GM23338 (cell line): ENCODE measurements at places on chromosomes 2 and 18. TPM values are rescaled to one million over a fixed set of nuclear protein-coding genes. Genes with fewer than 3 reads are reported as not detected.

Gene GPR39
- total RNA-seq = 1.0 and 1.9 TPM in 2 replicates

DNA sequence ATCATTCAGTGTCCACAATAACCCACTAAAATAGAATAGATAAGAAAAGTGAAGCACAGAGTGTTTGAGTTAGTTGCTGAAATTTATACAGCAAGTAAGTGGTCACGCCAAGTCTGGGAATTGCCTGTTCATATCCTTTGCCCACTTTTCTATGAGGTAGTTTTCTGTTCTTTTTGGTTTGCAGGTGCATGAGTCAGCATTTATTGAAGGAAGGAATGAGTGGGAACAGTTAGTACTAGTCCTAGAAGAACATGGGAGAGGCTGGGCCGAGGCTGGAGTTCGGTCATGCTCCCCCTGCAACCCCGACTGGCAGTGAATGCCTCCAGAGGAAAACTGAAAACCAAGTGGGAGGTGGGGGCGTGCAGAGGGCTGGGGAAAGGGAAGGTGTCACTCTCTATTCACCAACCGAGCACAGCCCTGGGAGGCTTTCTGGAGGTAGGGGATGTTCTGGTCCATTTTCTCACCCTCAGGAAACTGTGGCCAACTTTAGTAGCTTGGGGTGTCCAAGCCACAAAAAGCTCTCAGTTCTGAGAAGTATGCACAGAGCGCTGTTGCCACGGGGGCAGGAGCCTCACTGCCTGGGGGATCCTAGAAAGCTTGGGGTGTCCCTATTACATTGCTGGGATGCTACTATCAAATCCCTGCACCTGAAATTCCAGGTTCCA is 41.4 kb downstream of the FOSL2 start:
- no peak for DNase-seq

Gene ACAA2
- total RNA-seq = 123 and 126 TPM in 2 replicates

GRCh38 chr2:144894612-144895599 is 375.0 kb upstream of the ZEB2 start:
- peak; percentile 78 for DNase-seq

GRCh38 chr2:8219631-8220355 is 462.1 kb upstream of the ID2 start:
- DNase-seq = no peak

DNA sequence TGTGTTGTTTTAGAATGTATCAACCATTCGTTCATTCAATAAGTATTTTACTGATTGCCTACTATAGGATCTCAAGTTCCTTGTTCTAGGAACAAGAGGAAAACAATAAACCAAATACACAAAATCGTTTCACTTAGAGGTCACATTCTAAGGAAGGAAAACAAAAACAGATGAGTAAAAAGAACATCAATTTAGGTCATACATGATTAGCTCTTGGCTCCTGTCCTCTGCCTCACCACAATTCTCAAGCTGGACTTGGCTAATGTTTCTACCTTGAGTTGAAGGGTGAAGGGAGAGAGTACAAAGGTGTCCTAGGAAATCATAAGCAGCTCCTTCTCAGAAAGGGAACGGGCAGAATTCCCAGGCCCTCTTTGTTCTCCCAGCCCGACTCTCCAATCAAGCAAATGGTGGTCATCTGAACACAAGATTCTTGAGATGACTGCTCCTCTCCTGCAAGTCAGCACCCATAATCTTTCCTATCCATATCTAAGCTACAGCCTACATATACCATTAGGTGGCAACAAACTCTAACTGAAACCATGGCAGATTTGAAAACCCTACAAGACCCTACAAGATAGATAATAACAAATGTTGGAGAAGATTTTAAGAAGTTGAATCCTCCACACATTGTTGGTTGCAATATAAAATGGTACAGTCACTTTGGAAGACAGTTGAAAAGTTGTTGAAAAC is 76.0 kb downstream of the CBLN2 start:
- no peak for DNase-seq

DNA sequence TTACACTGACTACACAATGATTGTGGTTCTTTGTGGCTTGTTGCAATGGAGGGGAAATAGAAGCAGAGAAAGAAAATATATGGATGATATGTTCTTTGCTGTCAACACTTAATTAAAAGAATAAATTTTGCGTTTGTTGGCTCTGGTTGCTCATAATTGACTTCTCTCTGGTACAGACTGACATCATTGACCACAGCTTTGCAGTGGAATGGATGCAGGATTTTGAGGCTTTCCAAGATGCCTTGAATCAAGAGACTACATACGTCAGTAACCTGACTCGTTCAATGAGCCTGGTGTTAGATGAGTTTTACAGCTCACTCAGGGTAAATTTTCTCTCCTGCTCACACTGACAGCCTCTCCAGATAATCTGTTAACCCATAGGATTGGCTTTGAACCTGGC is 9.9 kb downstream of the GPN1 start:
- no peak for DNase-seq

DNA sequence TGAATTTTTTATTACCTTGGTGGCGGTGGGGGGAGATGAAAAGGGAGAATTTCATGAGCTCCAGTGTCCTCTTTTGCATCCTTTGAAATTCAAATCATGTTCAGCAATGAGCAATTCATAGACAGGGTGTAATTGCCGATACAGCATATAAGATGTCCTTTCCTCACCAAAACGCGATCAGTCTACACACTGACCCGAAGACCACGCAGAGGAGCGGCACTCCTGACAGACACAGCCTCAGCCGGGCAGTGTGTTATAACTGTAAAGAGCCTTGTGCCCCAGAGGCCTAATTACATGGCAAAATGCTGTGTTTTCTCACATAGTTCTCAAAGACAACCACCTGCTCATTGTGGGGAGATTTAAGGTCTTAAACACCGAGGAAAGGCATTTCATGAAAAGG is 38.4 kb upstream of the APCDD1 start:
- no peak for DNase-seq

Gene C2orf15
- 6.4 and 8.4 TPM in 2 replicates for total RNA-seq

DNA sequence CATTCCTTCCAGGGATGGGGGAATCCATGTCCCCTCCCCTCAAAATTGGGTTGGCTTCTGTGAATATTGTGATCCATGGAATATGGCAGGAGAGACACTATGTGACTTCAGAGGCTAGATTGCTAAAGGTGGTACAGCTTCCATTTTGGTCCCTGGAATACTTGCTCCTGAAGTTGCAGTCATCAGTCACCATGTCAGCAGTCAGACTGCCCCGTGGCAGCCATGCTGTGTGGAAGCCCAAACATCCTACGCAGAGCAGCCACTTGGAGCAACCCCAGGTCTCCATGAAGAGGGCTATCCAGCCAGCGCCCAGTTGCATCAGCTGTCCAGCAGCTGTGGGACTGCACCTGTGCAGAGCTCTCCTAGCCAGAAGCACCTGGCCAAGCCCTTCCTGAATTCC is 15.8 kb upstream of the KDSR start:
- DNase-seq = no peak
